Activated CD8-positive, alpha-beta T cell treated with anti-CD3 and anti-CD28 coated beads for 36 hours (primary cell): ENCODE measurements at places on chromosomes 5 and 9.
A peak's percentile ranks its signal among the peaks of the same experiment; 100 is the strongest.

GRCh38 chr9:82606071-82606470, 456.9 kb downstream of the RASEF start:
- no peaks in the 10 kb centered on the region for H3K36me3 ChIP-seq
- no peaks in the 10 kb centered on the region for H3K27me3 ChIP-seq
- H3K4me1 ChIP-seq, result no peaks in the 10 kb centered on the region
- H3K27ac ChIP-seq, result no peak overlapping the region
- DNase-seq, result no peak

GRCh38 chr5:54249210-54250028, 61.0 kb downstream of the ARL15 start:
- peak; percentile 38 for DNase-seq
- H3K27me3 ChIP-seq, result no peaks in the 10 kb centered on the region
- H3K4me1 ChIP-seq, result peaks cover 11% of the 10 kb centered on the region
- no peak overlapping the region for H3K4me3 ChIP-seq

DNA sequence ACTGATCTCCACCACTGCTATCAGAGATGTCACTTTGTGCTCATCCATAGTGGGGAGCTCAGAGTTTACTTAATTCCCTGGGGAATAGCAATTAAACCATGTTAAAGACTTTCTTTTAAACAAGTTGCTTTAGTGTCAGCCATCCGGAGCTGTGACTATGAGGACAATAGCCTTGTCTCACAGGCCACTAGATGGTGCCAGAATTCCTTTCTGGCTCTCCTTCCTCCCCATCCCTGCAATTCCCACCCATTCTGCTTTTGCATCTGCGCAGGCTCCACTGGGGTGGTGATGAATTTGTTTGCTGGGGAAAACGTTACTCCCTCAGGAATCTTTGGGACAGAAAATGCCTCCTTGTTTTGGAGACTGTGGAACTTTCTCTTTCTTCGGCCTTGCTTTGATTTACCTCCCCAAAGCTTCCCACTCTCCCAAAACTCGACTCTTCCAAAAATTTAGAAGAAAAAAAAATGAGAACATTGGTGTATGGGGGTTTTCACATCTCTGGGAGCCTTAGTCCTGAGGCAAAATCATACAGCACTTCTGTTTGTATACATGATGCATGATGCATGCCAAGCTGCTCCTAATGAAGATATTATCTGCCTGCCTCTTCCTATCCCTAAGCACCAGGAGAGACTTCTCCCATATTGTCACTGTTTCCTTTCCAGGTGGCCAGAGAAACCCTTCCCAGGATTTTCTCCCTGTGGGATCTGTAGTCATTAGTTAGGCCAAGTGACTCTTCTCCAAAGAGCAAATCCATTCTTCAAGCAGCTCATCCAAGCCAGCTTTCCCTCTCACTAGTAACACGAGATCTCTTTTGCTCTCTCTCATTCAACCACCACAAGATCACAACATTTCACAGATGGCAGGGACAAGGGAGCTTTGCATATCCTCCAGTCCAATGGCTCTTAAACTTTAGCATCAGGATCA, 466.1 kb downstream of the TLR4 start:
- no peaks in the 10 kb centered on the region for H3K36me3 ChIP-seq
- no peak for DNase-seq
- no peak overlapping the region for H3K27ac ChIP-seq

DNA sequence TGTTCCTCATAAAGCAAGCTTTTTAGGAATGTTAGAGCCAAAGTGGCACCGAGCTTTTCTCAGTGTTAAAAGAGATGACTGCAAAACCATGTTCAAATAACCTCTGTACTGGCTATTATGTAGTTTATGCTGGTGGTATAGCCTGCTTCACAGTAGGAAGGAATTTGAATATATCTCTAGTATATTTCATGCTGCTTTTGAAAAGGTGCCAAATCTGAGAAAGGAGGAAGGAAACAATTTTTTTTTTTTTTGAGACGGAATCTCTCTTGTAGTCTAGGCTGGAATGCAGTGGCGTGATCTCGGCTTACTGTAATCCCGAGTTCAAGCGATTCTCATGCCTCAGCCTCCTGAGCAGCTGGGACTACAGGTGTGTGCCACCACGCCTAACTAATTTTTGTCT, 13.5 kb downstream of the CREBRF start:
- peak overlapping the region; percentile 21 for H3K4me3 ChIP-seq
- no peaks in the 10 kb centered on the region for H3K27me3 ChIP-seq
- DNase-seq, result no peak

- H3K36me3 ChIP-seq, result no peaks in the 10 kb centered on the region
- H3K27me3 ChIP-seq, result no peaks in the 10 kb centered on the region
- peaks cover 11% of the 10 kb centered on the region for H3K4me1 ChIP-seq
- DNase-seq, result no peak
- no peak overlapping the region for H3K4me3 ChIP-seq
Measured at GRCh38 chr9:37969130-37969529, 65.2 kb upstream of the SLC25A51 start.

GRCh38 chr5:69492923-69493395, 369 bp downstream of the OCLN start:
- peaks cover 2% of the 10 kb centered on the region for H3K4me1 ChIP-seq
- peak; percentile 10 for DNase-seq
- no peak overlapping the region for H3K27ac ChIP-seq
- peaks cover 54% of the 10 kb centered on the region for H3K27me3 ChIP-seq
- H3K4me3 ChIP-seq, result peak overlapping the region; percentile 66

DNA sequence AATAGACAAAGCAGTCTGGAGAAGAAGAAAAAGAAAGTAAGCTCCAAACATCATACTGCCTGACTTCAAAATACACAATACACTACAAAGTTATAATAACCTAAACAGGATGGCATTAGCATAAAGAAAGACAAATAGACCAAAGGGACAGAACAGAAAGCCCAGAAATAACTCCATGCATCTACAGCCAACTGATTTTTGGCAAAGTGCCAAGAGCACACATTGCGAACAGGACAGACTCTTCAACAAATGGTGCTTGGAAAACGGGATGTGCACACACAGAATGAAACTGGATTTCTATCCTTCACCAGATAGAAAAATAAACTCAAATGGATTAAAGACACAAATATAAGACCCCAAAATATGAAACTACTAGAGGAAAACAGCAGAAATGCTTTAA, 66.6 kb upstream of the SPATA31E1 start:
- peaks cover 14% of the 10 kb centered on the region for H3K27me3 ChIP-seq
- H3K36me3 ChIP-seq, result no peaks in the 10 kb centered on the region
- no peak for DNase-seq
- H3K27ac ChIP-seq, result no peak overlapping the region
- no peak overlapping the region for H3K4me3 ChIP-seq

DNA sequence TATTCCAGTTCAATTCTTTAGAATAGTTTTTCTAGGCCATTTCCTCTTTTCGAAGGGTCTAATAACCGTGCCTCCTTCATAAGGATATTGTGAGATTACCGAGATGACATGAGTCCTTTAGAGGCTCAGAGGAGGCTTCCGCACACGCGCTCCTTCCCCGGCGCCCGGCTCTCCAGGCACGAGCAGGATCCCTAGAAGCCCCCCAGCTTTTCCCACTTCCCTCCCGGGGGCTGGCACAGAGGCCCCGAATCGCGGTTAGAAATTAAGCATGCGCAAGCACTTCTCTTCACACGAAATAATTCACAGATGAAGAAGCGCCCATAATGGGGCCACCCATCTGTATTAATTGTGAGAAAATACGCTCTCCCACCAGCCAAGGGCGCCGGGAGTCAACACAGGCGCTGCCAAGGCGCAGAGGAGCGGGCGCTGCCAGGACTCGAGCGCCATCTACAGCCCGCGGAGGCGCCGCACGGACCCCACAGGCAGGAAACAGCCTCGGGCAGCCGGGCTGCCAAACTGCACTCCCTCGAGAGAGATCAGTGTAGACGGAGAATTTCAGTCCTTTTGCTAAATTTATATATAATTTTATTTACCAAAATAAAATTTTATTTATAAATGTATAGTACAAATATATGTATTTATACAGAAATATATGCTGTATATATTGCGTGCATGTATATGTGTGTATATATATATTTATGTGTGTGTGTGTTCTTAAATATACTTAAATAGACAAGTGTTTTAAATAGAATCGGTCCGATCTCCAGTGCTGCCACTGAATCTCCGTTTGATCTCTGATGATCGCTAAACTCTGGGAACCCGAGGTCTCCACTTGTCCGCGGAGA, 258.1 kb upstream of the NFIL3 start:
- H3K4me1 ChIP-seq, result peaks cover 5% of the 10 kb centered on the region
- no peaks in the 10 kb centered on the region for H3K36me3 ChIP-seq
- H3K27ac ChIP-seq, result no peak overlapping the region
- peak; percentile 84 for DNase-seq

DNA sequence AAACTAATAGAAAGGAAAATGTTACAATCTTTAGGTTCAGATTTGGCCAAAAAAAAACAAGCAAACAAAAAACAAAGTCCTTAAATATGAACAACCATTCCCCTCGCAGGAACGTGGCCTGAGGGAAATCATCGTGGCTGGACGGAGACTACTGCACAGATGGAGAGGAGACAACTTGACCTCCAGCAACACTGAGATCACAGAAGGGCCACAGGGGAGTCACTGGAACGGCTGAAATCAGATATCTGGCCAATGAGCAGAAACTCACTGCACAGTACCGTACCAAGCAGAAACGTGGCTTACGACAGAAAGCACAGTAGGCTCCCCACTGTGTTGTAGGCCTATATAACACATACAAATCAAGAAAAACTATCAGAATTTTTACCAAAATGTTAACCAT, 27.7 kb downstream of the CAMSAP1 start:
- H3K27me3 ChIP-seq, result no peaks in the 10 kb centered on the region
- H3K4me1 ChIP-seq, result peaks cover 26% of the 10 kb centered on the region
- no peak overlapping the region for H3K4me3 ChIP-seq
- peaks cover 8% of the 10 kb centered on the region for H3K36me3 ChIP-seq
- no peak for DNase-seq
- no peak overlapping the region for H3K27ac ChIP-seq

DNA sequence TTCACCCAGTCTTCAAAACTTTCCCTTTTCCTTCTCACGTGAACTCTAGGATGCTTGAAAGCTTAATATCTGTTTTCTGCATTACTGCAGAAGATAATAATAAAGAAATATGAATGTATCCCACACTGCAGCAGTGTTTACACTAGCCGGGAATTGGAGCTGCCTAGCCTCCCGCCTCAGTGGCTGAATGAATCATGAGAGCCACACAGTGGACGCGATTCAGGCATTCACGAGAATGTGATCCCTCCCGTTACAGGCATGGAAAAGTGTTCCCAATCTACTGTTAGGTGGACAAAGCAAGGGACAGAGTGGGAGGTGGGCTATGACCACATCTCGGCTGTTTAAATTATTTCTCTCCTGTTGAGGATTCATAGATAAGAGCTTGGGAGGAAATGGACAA, 69.4 kb upstream of the CTSL start:
- no peaks in the 10 kb centered on the region for H3K36me3 ChIP-seq
- H3K4me3 ChIP-seq, result no peak overlapping the region
- H3K27ac ChIP-seq, result no peak overlapping the region
- no peaks in the 10 kb centered on the region for H3K4me1 ChIP-seq
- no peaks in the 10 kb centered on the region for H3K27me3 ChIP-seq

DNA sequence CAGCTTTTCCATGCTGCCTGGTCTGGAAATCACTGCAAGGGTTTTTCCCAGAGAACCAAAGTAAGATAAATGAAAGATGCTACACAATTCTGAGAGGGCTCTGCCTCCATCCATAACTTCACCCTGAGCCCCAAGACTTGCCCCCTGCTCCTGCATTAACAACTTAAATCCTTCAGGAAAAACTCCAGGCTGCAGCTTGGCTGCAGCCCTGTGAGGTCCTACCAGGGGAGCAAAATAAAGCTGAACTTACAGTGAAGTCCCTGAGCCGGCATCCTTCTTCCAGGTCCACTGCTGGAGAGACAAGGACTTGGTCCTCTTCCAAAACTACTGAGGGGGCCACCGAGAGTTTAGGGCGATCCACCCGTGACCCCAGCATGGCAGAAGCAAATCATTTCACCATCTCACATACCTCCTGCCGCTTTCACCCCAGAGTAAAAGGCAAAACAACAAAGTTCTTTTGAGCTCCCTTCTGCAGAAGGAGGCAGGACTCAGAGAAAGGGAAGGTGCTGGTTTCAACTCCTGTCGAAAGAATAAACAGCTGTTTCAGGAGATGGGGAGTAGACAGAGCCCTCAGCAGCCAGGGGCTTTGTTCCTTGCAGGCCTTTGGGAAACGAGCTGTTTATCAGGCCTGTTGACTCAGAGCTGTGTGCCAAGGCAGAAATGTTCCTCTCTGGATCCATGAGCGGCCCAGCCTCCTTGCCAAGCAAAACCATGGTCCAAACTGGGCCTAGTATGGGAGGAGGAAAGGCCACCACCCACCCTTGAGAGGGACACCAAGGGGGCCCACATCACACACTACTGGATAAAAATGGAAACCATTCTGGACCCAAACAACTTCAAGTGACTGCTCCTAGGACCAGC, 20.6 kb downstream of the GGTA1 start:
- no peak overlapping the region for H3K4me3 ChIP-seq
- no peak for DNase-seq
- no peaks in the 10 kb centered on the region for H3K4me1 ChIP-seq

GRCh38 chr9:614431-614830, 227.1 kb upstream of the DMRT1 start:
- H3K27ac ChIP-seq, result no peak overlapping the region
- no peaks in the 10 kb centered on the region for H3K27me3 ChIP-seq
- peaks cover 4% of the 10 kb centered on the region for H3K4me1 ChIP-seq
- H3K4me3 ChIP-seq, result no peak overlapping the region
- H3K36me3 ChIP-seq, result no peaks in the 10 kb centered on the region
- DNase-seq, result no peak

DNA sequence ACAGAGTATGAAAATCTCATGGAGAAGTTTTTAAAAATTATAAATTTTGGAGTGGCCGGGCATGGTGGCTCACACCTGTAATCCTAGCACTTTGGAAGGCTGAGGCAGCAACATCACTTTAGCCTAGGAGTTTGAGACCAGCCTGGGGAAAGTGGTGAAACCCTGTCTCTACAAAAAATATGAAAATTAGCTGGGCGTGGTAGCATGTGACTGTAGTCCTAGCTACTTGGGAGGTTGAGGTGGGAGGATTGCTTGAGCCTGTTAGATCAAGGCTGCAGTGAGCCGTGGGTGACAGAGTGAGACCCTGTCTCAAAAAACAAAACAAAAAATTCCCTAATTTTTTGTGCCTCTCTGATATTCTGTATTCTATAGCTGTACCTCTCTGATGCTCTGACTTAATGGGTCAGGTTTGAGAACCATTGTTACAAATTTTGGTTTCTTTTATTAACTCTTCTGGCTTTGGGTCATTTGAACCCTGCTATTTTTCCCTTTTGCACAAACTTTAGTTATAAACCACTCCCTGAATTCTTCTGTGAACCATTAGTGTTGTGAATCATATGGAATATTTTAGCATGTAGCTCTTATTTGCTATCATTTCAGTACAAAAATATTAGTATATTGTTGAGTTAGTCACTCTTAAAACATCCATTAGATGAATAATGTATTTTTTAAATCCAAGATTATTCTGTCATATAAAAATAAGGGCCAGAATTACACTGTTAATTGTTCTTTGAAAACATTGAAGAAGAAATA, 51.0 kb downstream of the FER start:
- H3K4me3 ChIP-seq, result no peak overlapping the region
- H3K36me3 ChIP-seq, result peaks cover 20% of the 10 kb centered on the region
- DNase-seq, result no peak
- H3K27me3 ChIP-seq, result no peaks in the 10 kb centered on the region
- H3K4me1 ChIP-seq, result peaks cover 7% of the 10 kb centered on the region
- no peak overlapping the region for H3K27ac ChIP-seq
